ENCODE measurements at places on chromosomes 1 and 21.

DNA sequence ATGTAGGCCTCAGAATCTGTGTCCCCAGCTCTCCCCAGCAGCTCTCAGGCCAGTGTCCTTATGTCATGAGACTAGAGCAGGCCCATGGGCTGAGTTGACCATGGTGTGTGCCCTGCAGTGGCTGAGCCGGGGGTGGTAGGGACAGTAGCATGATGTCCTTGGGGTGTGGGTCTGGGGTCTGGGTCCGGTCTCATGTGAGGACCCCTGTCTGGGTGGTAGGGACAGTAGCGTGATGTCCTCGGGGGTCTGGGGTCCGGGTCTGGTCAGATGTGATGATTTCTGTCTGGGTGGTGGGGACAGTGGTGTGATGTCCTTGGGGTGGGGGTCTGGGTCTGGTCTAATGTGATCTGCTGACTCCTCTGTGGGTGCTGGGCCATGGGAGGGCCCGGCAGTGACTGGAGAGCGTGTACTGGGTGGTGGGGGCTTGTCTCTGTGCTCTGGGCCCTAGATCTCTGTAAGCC, 64.5 kb downstream of the OBSCN start:
- no peak for DNase-seq

- no peak for DNase-seq
These were observed at the start of gene CRYBG2 for GRCh38 chr1:26353976-26354820. Gene CRYBG2 (minus strand): TSS chr1:26354130. CDS start chr1:26346657, 7,473 bp downstream.

- DNase-seq: no peak
These were observed 37.8 kb upstream of the RRP15 start for GRCh38 chr1:218247339-218247738.

DNA sequence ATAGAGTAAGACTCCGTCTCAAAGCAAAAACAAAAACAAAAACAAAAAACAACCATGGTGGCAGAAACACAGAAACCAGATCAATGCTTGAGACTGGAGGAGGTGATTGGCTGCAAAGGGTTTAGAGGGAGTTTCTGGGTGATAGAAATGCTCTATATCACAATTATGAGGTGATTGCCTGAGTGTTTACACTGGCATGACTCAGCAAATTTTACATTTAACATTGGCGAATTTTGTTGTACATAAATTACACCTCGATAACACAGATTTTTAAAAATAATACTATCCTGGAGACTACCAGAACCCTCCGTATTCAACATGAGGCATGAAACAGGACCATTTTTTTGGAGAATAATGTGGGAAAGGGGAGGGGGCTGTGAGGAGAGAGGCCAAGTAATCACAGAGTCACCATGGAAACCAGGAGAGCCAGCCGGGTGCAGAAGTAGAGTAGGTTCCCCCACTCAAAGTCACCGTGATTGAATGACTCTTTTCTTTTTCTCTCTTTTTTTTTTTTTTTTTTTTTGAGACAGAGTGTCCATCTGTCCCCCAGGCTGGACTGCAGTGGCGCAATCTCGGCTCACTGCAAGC, 24.3 kb downstream of the HEYL start:
- DNase-seq: no peak

DNA sequence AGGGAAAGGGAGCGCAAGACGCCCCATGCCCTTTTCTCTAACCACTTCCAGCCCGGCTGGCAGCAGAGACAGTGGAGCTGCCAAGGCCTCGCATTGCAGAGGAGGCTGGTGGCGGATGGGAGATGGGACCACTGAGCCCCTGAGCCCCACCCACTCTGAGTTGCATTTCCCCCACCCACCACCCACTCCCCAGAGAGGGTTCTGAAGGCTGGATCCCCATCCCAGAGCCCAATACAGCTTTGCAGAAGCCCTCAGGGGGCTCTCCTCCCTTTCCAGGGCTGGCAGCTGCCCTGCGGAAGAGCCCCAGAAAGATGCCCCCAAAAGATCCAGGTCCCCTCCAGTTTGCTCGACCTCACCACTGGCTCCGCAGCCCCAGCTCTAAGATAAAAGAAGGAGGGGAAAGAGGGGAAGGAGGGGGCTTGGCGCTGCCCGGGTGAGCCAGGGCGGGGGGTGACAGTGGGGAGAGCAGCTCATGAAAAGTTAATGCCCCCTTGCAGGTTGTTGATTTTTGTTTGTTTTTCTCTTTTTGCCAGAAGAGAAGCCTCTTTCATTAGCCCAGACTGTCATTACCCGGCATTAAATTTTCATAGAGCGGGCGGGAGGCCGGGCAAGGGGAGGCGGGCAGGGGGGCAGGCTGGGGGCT, 38.4 kb upstream of the CASZ1 start:
- DNase-seq: no peak

All from T-helper 9 cell (primary cell).